Spleen (tissue), 13 donors: ENCODE measurements at places on chromosomes 5 and 9. TPM values are rescaled to one million over a fixed set of nuclear protein-coding genes. Genes with fewer than 3 reads are reported as not detected.

Gene TAL2
- not detected for total RNA-seq

Gene TNFSF15
- total RNA-seq = 0.89 TPM

GRCh38 chr9:28158451-28158850, 585.2 kb upstream of the C9orf72 start:
- H3K27ac ChIP-seq = no peak overlapping the region
- no peaks in the 10 kb centered on the region for H3K4me1 ChIP-seq
- H3K4me3 ChIP-seq = no peak overlapping the region
- H3K27me3 ChIP-seq = no peaks in the 10 kb centered on the region
- DNase-seq = no peak

DNA sequence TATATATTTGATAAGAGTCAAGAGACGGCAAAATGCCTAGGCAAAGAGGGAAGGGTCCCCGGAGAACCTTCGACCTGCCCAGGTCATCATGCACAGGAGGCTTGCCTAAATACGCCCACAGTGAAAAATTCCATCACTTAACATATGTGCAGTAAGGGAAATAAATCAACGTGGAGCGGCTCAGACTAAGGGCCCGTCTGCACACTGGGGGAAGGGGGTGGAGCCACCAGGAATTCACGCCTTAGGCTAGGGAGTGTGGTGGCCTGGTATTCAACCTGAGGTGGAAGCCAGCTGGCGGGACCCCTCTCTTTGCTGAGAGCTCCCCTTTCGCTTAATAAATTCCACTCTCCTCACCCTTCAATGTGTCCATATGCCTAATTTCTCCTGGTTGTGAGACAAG, 8.3 kb downstream of the PTBP3 start:
- DNase-seq = no peak
- H3K36me3 ChIP-seq = no peaks in the 10 kb centered on the region
- no peak overlapping the region for H3K27ac ChIP-seq
- H3K27me3 ChIP-seq = no peaks in the 10 kb centered on the region
- no peak overlapping the region for H3K4me3 ChIP-seq

DNA sequence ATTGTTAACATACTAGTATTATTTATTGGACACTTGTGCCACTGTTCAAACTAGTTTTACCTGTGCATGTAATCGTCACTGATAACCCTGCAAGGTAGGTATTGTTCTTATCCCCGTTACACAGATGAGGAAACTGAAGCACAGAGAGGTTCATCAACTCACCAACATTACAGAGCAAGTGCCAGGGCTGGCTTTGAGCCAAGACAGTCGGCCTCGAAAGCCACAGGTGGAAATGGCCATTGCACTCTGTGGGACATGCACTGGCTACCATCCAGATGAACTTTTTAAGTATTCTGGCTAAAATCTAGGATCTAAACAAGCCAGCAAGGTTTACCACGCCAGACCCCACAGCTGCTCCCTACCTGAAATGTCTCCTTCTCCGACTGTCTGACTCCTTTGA, 57.9 kb downstream of the TEX10 start:
- H3K27me3 ChIP-seq = no peaks in the 10 kb centered on the region
- no peaks in the 10 kb centered on the region for H3K4me1 ChIP-seq
- no peak overlapping the region for H3K4me3 ChIP-seq
- no peak for DNase-seq
- no peak overlapping the region for H3K27ac ChIP-seq
- peaks cover 62% of the 10 kb centered on the region for H3K36me3 ChIP-seq

GRCh38 chr5:155025895-155026294, 12.3 kb downstream of the KIF4B start:
- no peak for DNase-seq
- no peaks in the 10 kb centered on the region for H3K27me3 ChIP-seq
- H3K4me3 ChIP-seq = no peak overlapping the region
- H3K4me1 ChIP-seq = no peaks in the 10 kb centered on the region
